ENCODE measurements at places on chromosomes 3 and 15. TPM values are rescaled to one million over a fixed set of nuclear protein-coding genes. Genes with fewer than 3 reads are reported as not detected.

- no peak for DNase-seq
Measured at GRCh38 chr3:115513416-115513800, 109.9 kb upstream of the GAP43 start.

DNA sequence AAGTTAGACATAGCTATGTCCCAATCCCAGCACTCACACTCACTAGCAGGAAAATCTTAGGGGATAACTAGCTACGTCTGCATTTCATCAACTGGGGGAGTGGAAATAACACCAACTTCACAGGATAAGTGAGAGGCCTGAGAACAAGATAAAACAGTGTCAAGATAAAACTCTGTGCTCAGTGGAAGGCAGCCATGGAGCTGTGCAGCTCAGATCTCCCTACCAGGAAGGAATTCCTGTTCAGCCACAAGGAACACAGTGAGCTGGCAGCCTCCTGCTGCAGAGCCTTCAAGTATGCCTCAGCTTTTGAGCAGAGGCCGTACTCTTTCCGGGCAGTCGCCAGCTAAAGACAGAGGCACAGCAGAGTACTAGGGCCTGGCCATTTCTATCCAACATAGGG, 115.8 kb upstream of the TOPAZ1 start:
- DNase-seq: peak; percentile 31

- no peak for DNase-seq
Measured at GRCh38 chr3:45186871-45187270, 39.2 kb downstream of the TMEM158 start.

DNA sequence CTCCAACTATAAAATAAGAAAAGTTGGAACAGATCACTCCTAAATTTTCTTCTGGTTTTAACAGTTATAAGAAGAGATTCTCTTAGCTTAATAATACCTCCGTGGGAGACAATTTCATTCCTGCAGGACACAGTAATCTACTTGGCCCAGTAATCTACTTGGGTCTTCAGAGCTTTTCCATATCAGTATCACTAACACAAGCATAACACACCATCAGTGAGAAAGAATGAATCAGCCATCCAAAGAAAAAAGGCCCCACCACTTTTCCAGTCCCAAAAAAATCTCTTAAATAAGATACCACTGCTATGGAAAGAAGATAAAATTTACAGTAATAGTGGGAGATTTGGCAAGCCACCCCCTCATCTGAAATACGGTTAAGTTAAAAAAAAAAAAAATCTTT, 20.2 kb downstream of the SIN3A start:
- DNase-seq: peak; percentile 71

GRCh38 chr3:171829841-171830517, 13.2 kb upstream of the TMEM212 start:
- DNase-seq: peak; percentile 83

DNA sequence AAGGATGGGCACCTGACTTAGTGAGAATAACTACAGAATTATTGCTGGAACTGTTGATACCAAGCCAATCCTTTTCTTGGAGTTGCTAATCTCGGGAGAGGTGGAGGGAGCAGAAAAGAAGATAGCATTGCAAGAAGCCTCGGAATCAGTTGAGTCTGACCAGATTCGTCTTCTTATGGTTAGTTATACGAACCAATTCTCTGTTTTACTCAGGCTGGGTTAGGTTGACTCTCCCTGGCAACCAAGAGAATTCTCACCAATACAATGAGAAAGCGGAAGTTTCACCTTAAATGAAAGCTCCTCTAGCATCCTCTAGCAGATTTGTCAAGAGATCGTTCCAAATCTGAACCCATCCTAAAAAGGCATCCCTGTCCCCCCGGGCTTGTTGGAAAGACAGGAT, 43.5 kb upstream of the UBE2E1 start:
- DNase-seq: no peak

DNA sequence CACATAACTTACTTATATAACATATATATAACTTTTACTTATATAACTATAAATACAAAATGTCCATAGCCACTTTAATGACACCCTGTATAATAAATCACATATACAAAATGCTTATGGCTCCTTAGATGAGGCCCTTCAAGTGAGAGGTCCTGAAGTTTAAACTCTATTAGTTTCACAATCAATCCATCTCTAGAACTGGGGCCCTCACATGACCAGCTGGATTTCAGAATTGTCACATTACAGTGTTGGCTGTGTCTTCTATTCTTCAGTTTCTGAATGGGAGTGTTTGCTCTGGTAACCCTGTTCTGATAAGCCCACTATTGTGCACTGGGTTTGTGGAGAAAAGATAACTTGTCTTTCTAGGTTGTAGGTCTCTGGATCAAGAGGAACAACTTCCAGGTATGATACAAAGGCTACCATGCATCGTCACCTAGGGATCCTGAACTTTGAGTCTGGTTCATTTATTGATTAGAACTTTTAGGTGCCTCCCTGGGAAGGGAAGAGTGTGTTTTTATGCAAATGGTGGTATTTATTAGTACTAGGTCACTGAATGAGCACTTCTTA, 107.9 kb downstream of the DNAH12 start:
- no peak for DNase-seq

DNA sequence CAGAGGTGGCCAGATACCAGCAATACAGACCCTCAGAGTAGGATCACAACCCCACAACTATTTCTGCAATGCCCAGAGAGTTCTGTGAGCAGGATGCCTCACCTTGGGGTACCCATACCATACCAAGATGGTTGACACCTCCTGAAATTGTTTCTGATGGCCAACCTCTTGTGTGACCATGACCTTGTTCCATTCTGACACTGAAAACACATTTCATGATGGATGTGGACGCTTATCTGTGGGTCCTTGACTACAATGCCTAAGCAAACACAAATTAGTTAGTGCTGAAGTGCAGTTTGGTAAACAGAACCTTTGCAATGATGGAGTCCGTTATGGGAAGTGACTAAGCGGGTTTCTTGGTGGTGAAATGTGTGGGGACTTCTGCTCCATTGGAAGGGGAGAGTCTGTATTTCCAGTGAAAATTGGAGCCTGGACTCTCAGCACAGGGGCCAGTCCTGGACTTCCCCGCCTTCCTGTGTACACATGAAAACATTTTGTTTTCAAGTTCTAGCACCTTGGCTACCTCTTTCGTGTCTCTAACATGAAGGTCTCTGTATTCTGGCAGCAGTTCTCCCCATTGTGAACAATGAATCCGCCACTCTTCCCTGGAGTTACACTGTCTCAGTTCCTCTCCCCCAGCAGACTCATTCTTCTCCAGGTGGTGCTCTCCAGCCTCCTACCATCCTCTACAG, 106.2 kb downstream of the XXYLT1 start:
- DNase-seq: no peak

GRCh38 chr3:154235330-154235729, 89.0 kb downstream of the DHX36 start:
- peak; percentile 69 for DNase-seq

DNA sequence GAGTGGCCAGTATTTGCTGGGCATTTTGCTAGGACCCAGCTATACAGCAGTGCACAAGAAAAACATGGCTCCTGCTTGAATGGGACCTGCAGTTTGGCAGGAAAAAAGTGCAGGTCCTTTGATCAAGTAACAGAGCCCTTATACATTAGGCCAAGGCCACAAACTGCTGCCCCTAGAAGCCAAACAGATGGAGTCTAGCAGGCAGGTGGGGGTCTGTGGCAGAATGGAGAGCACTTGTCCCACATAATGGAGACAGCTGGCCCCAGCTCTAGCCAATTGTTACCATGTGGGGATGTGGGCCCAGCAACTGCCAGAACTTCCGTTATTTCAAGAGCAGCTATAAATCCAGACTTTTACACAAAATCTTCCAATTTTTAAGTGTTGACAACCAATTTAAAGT, 79.3 kb downstream of the SHQ1 start:
- DNase-seq: no peak

GRCh38 chr3:43019006-43019809, 40.1 kb downstream of the GASK1A start:
- no peak for DNase-seq

ARF4 gene
- total RNA-seq: 121 TPM

RASGRP1 gene
- total RNA-seq: not detected

TGM5 gene
- not detected for total RNA-seq

OR4F15 gene
- total RNA-seq: not detected
